OCI-M1 (cell line): ENCODE measurements at places on chromosomes 6 and 20.
A peak's percentile ranks its signal among the peaks of the same experiment; 100 is the strongest.

DNA sequence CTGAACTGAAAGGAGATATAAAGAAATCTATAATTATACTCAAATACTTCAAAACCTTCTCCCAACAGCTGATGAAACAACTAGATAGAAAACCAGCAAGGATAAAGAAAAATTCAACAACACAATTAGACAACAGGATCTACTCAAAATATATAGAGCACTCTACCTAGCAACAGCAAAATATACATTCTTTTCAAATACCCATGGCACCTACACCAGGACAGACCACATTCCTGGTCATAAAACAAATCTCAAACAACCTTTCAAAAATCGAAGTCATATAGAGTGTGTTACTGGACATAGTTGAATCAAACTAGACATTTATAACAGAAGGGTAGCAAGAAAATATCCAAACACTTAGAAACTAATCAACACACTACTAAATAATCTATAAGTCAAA is 43.2 kb downstream of the RNF24 start:
- DNase-seq: no peak

DNA sequence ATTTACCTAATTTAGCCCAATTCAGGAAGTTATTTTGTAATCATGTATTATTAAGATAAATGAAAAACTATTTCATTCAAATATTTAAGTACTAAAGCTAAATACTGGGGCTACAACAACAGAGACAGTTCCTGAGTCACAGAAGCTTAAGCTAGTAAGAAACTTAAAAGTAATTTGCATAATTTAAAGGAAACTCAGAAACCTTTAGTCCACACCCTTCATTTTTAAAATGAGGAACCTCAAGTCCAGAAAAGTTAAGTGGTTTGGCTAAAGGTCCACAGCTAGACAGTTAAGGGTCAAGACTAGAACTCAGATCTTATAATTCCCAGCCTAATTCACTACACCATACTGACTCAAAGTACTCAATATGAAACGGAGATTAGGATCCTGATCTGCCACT is 7.2 kb downstream of the LMBRD1 start:
- peak; percentile 20 for DNase-seq

DNA sequence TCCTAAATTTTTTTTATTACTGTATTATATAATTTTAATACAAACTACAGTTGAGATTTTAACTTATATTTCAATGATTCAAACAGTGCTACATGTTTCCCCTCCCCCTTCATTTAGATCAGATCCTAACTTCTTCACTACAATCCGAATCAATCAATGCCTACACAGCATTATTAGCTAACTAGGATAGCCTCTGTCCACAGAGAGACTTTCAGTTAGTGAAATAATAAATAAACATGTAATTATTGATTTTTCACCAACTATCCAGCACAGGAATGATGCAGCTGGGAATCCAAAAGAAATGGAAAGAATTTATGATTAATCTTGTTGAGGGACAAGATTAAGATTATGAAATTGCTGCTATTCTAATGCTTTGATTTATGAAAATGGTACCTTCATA is 163.7 kb downstream of the PHF3 start:
- no peak for DNase-seq

DNA sequence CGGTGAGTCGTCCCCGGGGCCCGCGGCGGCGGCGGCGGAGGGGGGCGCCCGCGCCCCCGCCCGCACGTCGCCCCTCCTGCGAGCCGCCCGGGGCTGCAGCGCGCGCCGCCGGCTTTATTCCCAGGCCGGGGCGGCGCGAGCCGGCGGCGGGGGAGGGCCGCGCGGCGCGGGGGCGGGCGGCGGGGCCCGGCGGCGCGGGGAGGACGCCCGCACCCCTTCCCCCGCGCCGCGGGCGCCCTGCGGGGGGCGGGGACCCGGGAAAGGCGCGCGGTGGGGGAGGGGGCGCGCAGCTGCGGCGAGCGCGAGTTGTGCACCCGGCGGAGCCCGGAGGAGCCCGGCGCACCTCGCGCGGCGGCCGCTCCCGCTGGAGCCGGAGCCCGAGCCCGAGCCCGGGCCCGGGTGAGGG is 646 bp downstream of the HMGA1 start:
- DNase-seq: peak; percentile 63

- peak; percentile 44 for DNase-seq
Measured at GRCh38 chr20:19210391-19211155, 1.9 kb upstream of the SLC24A3 start.

DNA sequence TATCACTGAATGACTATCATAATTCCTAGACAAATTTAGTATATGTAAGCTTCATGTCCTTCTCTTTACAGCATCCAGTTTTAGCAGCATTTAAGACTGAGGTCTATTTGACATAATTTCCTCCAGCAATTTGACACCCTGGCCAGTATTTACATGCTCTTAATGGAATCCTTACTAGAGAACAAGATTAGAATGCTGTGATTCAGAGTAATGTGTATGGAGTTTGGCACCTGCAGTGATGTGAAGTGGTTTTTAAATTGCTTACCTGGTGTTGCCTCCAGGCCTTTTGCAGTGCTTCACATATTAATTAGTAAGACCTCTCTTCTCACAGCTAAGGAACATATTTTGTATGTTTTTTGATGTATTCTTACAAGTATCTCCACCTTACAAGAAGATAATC is 9.8 kb downstream of the NKX2-4 start:
- DNase-seq: no peak

GRCh38 chr6:149211046-149211571 is 106.4 kb upstream of the TAB2 start:
- peak; percentile 87 for DNase-seq
